ENCODE measurements at places on chromosomes 7 and 10. TPM values are rescaled to one million over a fixed set of nuclear protein-coding genes. Genes with fewer than 3 reads are reported as not detected.

The TTYH3 gene
- 17.4 TPM for total RNA-seq

The ANXA8L1 gene
- total RNA-seq: 55.2 TPM

The GPER1 gene
- 3.3 TPM for total RNA-seq

The IMMP2L gene
- 30.8 TPM for total RNA-seq

The FASTK gene
- total RNA-seq: 45.6 TPM

- no peaks in the 10 kb centered on the region for H3K4me1 ChIP-seq
- H3K27ac ChIP-seq: no peak overlapping the region
- no peak for DNase-seq
Measured at GRCh38 chr7:11681461-11681860, 150.5 kb downstream of the THSD7A start.

GRCh38 chr10:48667960-48668590 lies 16.6 kb upstream of the WDFY4 start:
- no peaks in the 10 kb centered on the region for H3K36me3 ChIP-seq
- no peak overlapping the region for H3K27ac ChIP-seq
- no peak overlapping the region for H3K4me3 ChIP-seq
- no peaks in the 10 kb centered on the region for H3K4me1 ChIP-seq
- no peaks in the 10 kb centered on the region for H3K27me3 ChIP-seq
- DNase-seq: no peak

DNA sequence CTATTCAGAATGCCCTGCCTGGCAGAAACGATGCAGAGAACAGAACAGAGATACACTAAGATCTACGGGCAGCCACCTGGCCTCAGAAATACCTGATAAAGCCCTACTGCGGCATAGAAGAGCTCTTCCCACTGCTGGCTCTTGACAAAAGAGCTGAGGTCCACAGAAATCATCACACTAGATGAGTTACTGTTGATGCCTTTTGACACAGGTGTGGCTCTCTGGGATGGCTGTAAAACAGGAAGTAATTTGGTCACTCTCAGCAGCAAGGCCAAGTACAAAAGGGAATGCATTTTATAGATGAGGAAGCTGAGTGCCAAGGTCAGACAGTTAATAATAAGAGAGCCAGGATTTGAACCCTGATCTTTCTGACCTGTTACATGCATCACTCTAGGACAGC lies 35.0 kb upstream of the ACSL5 start:
- H3K4me3 ChIP-seq: no peak overlapping the region
- H3K4me1 ChIP-seq: no peaks in the 10 kb centered on the region
- no peaks in the 10 kb centered on the region for H3K36me3 ChIP-seq
- no peak overlapping the region for H3K27ac ChIP-seq

GRCh38 chr10:127326883-127327282 lies 130.5 kb upstream of the INSYN2A start:
- H3K4me1 ChIP-seq: no peaks in the 10 kb centered on the region
- DNase-seq: no peak
- H3K27me3 ChIP-seq: no peaks in the 10 kb centered on the region
- no peak overlapping the region for H3K27ac ChIP-seq

- no peak overlapping the region for H3K27ac ChIP-seq
- no peaks in the 10 kb centered on the region for H3K4me1 ChIP-seq
- no peaks in the 10 kb centered on the region for H3K36me3 ChIP-seq
- DNase-seq: no peak
- no peaks in the 10 kb centered on the region for H3K27me3 ChIP-seq
- H3K4me3 ChIP-seq: no peak overlapping the region
Measured at GRCh38 chr7:127979113-127979727, 52.0 kb downstream of the LRRC4 start.

DNA sequence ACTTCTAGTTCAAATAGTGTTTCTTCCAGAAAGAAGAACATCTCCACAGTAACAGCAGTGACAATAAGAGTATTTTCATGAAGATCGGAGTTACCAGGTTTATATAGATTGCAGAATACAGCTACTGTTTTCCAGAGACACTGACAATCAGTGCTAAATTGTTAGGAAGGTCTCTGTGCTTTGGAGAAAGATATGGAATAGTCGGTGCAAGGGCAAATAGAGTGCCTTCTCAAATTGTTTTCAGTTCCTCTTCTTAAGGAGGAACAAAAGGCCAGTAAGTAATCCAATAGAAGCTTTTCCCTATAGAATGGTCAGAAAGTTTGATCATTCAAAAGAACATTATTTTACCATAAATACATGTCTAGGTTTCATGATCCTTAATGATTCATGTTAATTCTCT lies 2.6 kb upstream of the KIAA1217 start:
- H3K27me3 ChIP-seq: no peaks in the 10 kb centered on the region
- no peaks in the 10 kb centered on the region for H3K36me3 ChIP-seq
- no peak overlapping the region for H3K4me3 ChIP-seq
- H3K4me1 ChIP-seq: peaks cover 3% of the 10 kb centered on the region
- DNase-seq: no peak

Measured in breast epithelium (tissue), 4 donors.